ENCODE measurements at places on chromosomes 11 and 22.

DNA sequence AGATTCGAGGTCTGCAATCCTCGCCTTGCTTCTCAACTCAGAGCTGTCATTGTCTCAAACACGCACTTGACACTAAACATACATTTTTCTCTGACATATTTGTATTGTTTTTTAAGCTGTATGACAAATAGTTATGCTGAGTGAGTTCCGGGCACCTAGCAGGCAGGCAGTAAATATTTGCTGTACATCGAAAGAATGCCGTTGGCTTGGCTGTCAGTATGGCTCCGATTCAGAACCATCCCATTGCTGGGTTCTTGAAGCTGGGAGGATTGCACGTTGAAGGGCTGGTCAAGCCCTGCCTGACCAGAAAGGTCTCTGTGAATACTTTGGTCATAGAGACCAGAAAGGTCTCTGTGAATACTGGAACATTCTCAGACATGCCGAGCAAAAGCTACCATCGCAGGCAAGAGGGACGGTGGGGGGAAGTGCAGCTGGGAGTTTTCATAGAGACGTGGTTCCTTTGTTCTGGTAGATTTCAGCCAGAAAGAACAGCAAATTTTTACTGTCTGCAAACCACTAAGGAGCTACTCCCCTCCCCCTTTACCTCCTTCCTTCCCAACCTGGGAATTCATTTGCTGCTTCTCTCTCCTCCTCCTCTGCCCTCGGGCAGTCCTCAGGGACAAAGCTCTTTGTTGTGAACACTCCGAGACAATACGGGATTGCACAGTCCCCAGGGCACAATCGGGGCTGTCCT, 202.2 kb upstream of the SORL1-AS1 start:
- no peak for DNase-seq

- no peak for DNase-seq
Measured at GRCh38 chr22:25509374-25509791, 55.1 kb upstream of the GRK3 start.

DNA sequence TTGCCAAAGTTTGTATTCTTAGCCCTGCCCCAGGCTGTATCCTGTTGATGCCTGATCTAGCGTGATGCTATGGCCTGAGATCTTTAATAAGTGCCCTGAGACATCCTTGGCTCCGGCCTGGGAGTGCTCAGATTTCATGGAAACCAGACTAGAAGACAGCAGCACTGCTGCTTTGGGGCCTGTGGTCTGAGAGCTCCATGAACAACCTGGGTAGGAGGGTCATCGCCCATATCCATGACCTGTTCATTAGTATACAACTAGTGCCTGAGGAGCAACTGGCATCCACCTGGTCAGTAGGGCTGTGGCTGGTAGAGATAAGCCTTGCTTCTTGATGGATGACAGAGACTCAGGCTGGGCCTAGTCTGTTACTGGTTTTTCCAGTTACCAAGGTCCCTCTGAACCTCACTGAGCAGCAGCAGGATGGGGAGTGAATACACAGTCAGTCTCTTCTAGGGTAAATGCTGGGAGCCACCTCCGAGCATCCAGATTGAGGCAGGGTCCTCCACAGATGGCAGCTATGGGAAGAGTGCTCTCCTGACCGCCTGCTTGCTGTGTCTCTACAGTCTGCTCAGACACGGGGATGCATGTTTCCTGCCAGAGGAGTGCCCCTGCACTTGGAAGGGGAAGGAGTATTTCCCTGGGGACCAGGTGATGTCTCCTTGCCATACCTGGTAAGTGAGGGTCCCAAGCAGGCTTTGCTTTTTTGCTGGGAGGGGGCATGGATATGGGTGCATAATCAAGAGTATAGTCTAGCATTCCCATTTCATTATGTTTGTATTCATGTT, 39.0 kb downstream of the OTOG start:
- no peak for DNase-seq

GRCh38 chr11:68002938-68003845, 705 bp downstream of the UNC93B1 start:
- no peak for DNase-seq

DNA sequence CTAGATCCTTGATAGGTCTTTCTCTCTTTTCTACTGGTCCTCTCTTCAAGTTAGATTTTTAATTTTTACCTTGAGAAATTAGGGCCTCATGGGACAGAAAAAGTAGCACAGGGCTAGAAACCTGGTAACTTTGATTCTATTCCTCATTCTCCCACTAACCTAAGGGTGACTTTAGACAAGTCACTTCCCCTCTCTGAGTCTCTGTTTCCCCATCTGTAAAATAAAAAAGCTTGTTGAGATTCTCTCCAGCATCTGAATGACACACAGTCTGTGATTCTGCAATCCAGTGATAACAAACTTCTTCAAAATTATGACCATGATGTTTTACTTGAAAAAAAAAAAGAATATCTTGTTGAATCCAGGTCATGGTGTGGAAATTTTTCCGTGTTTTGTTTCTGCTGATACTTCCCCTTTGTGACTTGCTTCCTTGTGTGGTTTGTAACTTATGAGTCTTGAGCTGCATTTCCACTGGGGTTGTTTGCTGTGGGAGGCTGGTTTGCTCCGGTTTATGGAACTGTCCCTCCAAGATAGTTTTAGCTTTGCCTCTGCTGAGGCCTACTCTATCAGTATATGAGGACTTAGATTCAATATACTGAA, 9.8 kb upstream of the MPEG1 start:
- DNase-seq, result no peak

DNA sequence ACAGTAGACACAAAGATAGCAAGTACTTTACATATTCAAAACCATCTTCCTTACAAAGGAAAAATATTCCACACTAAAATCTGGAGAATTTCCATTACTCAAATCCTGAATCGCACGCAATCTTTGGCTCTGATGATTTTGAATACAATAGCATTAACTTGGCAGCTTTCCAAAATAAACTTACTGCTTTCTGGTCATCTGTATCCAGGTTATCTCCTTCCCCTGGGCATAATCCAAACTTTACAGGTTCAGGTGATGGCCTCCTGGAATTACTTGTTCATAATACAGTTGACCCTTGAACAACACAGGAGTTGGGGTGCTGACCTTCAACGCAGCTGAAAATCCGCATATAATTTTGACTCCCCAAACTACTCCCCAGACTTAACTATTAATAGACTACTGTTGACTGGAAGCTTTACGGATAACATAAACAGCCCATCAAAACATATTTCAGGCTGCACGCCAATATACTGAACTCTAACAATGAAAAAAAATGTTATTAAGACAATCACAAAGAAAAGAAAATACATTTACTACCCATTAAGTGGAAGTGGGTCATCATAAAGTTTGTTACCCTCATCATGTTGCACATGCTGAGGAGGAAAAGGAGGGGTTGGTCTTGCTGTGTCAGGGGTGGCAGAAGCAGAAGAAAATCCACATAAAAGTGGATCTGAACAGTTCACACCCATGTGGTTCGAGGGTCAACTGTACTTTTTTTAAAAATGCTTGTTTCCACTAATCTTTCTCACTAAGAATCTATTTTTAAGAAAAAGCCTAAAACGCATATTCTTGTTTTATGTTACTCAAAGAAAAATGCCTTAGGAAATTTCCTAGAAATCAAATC, 6.5 kb downstream of the MTMR2 start:
- no peak for DNase-seq

DNA sequence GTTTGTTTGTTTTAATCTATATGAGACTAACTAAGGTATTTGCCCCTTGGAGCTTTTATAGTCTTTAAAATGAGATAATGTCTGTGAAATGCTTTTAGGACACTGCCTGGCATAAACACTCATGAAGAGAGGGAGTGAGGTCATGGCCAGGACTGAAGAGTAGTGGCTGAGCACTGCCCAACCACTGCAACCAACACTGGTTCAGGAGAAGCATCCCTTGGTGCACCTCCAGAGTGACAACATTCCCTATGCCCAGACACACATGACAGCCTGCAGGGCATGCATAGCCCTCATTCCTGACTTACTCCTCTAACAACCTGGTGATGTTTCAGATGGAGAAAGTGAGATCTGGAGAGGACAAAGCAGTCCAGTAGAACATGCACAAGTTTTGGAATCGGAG, 36.1 kb downstream of the ME3 start:
- DNase-seq, result no peak

DNA sequence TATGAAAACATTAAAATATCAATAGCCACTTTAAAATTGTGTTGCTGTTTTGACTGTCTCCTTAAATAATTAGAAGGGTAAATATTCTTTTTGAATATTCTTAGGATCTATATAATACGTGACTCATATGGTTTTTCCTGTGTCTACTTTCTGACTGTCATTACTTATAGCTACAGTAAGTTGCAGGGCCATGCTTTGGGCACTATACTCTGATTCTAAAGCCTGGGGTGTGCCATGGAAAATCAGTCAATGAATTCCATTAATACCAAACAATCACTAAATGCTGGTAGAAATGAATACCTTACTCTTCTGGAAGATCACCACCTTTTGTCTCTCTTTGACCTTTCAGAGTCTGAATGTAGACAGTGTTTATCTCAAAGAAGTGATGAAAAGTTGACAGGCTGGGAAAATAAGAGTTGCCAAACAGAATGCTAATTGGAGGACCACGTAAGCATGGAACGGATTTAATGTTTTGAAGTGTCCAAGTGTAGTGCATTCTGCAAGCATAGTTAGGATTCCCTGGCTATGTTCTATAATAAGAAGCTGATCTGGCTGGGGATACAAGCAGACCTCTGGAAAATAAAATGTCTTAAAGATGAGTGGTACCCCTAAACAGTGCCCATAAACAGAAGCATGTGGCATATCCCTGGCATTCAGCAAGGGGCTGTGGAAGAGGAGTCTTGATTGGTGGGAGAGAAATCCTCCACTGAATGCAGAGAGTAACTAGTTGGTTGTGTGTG, 16.8 kb downstream of the LUZP2 start:
- no peak for DNase-seq

DNA sequence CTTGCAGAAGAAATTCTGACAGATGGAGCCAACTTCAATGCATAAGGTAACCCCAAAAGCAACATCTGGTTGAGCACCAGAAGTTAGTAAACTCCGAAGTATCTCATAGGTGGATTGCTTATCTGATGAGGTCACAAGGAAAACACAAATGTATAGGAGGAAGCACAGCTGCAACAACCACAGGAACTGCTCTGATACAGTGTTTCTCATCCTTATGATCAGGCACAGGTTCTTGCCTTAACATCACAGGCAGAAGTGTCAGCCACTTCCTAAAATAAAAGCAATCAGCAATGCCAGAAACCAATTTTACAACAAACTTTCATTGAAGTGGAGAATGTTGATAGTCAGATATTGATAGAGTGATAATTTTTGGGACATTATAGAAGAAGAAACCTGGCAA, 530.3 kb upstream of the FAT3 start:
- DNase-seq, result no peak

DNA sequence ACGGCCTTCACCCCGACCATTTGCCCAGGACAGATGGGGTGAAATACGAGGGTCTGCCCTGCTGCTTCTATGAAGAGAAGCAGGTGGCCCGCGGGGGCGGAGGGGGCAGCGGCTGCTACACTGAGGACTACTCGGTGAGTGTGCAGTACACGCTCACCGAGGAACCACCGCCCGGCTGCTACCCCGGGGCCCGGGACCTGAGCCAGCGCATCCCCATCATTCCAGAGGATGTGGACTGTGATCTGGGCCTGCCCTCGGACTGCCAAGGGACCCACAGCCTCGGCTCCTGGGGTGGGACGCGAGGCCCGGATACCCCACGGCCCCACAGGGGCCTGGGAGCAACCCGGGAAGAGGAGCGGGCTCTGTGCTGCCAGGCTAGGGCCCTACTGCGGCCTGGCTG, 11.2 kb downstream of the C22orf31 start:
- no peak for DNase-seq

DNA sequence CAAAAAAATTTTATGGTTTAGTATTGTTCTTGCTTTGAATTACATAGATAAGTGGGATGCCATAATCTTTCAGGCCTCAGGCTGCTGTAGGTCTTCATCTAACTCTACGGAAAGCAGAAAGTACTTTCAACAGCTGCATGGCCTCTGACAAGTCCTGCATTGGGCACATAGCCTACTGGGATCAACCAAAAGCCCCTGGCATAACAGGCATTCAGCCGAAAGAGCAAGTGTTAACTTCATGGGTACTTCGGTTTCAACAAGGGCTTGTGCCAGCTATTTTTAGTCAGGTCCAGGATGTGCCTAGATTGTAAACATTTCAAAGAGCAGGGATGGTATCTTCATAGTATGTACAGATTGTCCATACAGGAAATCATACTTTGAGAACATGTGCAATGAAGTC, 3.1 kb downstream of the SLN start:
- no peak for DNase-seq

DNA sequence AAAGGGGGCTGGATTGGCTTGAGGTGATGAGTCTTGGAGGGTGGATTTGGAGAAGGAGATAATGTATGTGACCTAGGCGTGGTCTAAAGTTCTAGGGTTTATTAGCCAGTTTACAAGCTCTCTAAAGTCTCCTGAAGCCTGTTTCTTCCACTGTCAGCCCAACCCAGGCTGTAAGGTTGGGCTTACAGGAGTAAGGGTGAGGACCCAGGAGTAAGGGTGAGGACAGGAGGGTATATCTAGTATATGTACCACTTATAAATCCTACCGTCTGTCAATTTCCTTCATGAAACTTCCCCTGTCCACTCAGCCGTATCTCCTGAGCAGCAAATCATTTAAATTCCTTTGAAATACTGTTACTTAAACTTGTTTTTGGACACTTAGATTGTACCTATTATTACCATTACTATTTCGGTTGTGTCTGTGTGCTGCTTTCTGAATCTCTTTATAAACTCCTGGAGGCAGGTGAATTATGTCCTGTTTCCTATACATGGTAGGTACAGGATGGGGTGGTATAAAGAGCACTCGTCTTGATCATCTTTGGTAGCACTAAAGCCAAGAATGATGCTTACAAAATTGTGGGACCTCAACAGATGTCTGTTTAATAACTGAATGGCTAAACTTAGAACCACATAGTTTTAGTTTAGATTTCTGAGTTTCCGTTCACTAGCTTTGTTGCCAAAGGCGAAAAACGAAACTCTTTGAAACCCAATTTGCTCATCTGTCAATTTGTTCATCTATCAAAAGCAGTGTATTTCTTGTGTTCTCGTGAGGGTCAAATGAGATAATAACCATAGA, 192.0 kb downstream of the GRIK4 start:
- no peak for DNase-seq

DNA sequence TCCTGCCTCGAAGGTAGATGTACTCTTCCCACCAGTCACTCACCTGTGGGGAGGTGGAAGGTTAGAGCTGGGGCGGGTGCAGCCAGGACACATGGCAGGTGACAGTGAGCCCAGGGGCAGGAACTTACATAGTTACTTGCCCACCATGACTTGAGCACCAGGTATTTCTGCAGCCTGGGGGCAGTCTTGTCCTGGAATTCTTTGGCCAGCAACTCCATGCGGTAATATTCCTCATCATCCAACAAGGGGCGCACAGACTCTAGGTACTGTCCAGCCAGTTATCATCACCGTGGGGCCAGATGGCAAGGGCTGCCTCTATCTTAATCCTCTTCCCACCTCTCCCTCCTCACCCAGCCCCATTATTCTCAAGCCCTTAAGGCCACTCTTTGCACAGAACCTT, 2.2 kb downstream of the CPT1B start:
- DNase-seq, result no peak
